ENCODE measurements at places on chromosomes 6 and 20. TPM values are rescaled to one million over a fixed set of nuclear protein-coding genes. Genes with fewer than 3 reads are reported as not detected.
A peak's percentile ranks its signal among the peaks of the same experiment; 100 is the strongest.

The DAAM2 gene
- 34.6 TPM for total RNA-seq

The HSD17B8 gene
- 14.7 TPM for total RNA-seq

The RIPOR3 gene
- total RNA-seq = 6.8 TPM

The PAK1IP1 gene
- 11.6 TPM for total RNA-seq

DNA sequence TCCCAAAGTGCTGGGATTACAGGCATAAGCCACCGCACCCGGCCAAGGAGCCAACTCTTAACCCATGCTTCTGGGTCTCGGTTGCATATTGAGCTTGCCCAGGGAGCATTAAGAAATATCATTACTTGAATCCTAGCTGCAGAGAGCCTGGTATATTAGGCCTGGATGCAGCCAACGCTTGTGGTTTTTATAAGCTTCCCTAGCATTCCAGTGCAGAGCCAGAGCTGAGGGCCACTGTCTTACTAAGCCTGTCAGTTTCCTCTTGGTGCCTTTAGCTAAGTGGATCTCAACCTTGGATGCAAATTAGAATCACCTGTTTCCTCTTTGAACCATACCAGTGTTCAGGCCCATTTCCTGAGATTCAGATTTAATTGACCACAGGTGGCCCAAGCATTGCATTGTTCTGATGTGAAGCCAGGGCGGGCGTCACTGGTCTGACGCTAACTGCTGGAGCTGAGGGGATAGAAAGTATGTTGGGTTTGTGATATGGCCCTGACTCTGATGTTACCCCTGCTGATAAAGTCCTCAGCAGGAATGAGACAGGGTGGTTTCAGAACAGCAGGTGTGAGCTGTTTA lies 76.3 kb downstream of the BTBD3 start:
- no peaks in the 10 kb centered on the region for H3K4me1 ChIP-seq
- no peak overlapping the region for H3K4me3 ChIP-seq
- no peak overlapping the region for H3K27ac ChIP-seq
- no peaks in the 10 kb centered on the region for H3K27me3 ChIP-seq

DNA sequence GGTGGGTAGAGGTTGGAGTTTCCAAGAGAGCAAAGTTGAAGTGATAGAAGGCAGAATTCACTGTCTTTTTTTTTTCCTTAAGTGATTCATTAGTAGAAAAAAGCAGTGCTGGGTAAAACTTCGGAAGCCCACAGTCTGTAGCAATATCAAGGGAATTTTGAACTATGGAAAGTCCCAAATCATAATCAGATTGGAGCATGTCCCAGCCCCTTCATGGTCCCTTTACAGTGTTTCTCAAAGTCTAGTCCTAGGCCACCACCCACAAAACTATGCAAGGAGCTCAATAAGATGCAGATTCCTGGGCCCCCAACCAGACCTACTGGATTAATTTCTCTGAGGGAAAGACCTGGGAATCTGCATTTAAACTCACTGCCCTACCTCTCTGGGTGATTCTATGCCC lies 22.6 kb downstream of the NEDD9 start:
- H3K36me3 ChIP-seq = peaks cover 82% of the 10 kb centered on the region
- peaks cover 93% of the 10 kb centered on the region for H3K4me1 ChIP-seq
- no peak for DNase-seq
- H3K27me3 ChIP-seq = no peaks in the 10 kb centered on the region
- peak overlapping the region; percentile 68 for H3K27ac ChIP-seq
- H3K4me3 ChIP-seq = no peak overlapping the region

GRCh38 chr6:119536666-119537065 lies 187.1 kb upstream of the MAN1A1 start:
- H3K27me3 ChIP-seq = no peaks in the 10 kb centered on the region
- H3K27ac ChIP-seq = no peak overlapping the region
- no peaks in the 10 kb centered on the region for H3K36me3 ChIP-seq
- no peaks in the 10 kb centered on the region for H3K4me1 ChIP-seq
